ENCODE measurements at places on chromosomes 7 and 10.

DNA sequence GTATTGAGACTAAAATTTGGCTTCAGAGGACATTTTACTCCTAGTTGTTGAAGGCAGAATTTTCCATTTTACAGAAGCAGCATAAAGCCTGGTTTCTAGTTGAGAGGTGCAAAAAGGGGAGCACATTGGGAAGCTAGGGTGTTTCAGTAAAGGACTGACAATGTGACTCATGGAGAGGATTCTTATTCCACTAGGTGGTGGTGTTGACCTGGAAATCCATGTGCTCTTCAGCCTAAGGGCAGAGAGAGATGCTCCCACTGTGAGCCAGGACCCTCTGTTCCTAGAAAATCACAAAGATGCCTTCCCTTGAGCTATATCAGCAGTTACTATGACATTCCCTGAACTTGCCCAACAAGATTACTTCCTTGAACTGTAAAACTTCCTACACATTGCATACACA, 687.8 kb downstream of the IPMK start:
- no peak for DNase-seq

DNA sequence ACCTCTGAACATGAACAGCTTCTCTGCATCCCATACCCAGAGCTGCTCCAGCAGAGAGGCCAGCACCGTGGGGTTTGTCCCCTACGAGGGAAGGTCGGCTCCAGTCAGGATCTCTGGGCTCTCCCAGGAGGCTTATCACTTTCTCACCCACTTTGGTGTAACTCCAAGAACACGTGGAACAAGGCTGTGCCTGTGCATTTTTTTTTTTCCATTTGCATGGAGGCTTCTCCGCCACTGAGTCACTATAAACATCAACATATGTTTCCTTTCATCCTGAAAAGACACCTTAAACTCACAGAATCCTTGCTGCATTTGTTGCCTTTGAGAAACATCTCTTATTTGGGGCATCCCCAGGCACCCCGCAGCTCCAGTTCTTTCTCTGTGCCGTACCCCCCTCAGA, 29.4 kb upstream of the ECHDC3 start:
- no peak for DNase-seq

- no peak for DNase-seq
Measured at GRCh38 chr10:59907918-59908807, 1.8 kb upstream of the CCDC6 start.

DNA sequence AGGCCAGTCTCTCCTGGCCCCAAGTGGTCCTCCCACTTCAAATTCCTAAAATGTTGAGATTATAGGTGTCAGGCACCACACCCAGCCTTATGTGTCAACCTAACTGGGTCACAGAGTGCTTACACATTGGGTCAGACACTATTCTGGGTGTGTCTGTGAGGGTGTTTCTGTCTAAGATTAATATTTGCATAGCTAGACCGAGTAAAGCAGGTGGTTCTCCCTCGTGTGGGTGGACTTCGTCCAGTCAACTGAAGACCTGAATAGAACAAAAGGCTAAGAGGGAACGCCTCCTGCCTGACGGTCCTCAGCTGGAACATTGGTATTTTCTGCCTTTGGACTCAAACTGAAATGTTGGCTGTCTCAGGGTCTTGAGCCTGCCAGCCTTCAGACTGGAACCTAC, 11.5 kb downstream of the PPIF start:
- no peak for DNase-seq

DNA sequence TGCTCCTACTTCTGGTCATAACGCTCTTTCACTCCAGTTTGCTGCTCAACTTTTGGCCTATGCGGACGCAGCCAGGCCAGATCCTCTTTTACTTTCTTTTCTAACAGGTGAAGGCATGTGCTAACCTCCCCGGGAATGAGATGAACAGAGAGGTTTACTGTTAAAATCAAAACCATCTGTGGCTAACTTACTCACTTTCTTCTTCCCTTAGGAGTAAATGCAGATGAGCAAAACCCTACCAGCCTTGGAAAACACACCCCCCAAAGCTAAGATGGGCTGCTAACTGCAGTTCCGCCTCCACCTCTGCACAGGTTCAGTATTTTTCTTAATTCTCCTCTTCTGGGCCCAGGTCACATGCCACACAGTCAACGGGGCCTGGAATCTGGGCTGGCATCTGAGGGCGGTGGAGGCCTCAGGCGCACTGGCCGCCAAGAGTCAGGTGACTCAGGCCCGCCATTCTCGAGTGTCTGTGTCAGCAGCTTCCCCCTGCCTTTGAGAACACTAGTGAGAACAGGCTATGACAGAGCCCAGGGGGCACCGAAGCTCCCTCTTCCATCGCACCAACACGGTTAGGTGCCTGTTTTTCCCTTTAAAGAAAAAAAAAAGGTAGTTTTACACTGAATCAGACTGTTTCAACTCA, 11.1 kb downstream of the FAM53B start:
- no peak for DNase-seq

GRCh38 chr10:49310460-49310859, 11.5 kb downstream of the C10orf71 start:
- DNase-seq: no peak

DNA sequence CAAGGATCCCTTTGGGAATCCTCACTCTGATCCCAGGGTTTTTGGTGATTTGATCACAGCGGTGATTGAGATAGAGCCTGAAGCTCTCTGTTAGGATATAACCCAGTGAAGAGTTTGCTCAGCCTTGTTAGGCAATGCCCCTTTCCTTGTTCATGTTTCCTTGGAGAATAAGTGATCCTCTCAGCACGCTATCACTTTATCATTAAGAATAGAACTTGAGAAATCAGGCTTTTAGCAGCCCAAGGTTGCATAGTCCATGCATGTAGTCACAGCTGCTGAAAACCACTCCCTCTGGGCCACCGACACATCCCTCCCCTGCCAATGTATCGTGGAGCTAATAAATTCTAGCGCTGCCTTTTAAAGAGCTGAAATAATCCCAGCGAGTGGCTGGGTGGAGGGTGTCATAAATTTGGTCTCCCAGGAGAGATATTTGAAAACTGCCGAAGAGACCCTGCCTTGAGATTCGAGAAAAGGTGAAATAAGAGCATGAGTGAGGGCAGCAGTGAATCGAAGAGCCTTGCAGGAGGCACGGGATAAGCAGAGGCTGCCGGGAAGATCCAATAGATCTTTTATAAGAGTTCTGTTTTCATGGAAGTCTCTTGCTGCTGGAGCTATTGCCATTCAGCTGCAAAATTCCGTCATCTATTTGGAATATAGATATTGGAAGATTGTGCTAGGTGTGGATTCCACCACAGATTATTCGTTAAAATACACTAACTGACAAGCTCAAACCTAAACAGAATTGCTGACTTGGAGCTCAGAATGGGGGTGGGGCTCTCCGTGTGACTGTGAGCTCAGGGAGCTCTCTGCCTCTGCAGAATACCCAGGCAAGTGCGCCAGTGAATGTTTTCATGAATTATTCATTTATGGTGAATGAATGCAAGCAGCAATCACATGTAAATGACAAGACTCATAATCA, 249.8 kb downstream of the TRIL start:
- no peak for DNase-seq

GRCh38 chr10:134247-135131, 766 bp upstream of the ZMYND11 start:
- DNase-seq: no peak

DNA sequence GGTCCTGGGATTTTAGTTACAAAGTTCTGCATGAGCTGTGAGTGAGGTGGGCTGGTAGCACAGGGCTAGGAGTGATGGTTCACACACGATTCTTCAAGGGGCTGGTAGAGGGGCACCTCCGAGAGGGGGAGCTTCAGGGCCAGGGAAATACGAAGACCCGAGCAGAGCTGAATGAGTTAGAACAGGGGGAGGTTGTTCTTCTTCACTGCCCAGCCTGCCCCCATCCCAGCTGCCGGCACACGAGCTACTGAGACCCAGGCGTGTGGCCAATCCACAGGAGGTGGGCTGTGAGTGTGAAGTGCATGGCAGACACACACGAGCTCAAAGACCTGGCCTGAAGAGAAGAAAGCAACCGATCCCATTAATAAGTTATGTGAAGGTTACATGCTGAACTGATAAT, 256.2 kb upstream of the ZNF32 start:
- no peak for DNase-seq

GRCh38 chr10:43576580-43576979, 2.2 kb upstream of the ZNF239 start:
- DNase-seq: no peak
